ENCODE measurements at places on chromosomes 2 and 18.

DNA sequence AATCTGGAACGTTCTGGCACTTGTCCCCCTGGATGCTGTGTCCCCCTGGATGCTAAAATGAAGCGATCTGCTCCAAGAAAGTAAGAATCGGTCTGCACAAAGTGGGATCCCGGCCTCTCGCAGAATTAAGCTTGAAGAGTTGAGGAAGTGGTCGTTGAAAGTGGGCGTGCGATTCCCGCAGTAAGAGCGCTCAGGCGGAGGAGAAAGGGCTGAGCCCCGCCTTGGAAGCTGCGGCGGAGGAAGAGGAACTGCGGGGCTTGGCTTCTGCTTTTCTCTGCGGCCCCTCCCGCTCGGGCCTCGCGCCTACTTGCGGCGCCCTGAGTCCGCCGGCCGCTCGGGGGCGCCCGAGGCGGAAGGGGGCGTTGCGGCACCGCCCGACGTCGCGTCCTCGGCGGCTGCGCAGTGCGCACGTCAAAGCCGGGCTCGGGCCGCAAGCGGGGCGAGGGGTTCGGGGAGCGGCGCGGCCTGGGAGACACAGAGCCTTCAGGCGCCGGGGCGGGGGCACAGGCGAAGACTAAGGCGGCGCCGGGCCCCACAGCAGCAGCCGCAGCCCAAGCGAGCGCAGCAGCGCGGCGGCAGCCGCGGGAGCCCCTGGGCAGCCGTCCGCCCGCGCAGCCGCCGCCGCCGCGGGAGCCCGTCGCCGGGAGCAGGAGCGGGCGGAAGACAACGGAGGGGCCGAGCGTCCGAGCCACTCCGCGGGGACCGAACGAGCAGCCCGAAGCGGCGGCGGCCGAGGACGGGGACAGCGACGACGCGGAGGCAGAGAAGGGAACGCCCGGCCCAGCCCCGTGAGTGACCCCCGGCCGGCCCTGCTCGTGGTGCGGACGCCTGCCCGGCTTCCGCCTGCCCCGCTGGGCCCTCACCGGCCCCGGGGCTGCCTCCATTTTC is at the start of gene CAB39:
Gene CAB39, plus strand, starts transcription at position 400 of the 888 bp plus-strand sequence. CDS start 47,160 bp downstream, outside the sequence.
- peak; percentile 88 for DNase-seq

DNA sequence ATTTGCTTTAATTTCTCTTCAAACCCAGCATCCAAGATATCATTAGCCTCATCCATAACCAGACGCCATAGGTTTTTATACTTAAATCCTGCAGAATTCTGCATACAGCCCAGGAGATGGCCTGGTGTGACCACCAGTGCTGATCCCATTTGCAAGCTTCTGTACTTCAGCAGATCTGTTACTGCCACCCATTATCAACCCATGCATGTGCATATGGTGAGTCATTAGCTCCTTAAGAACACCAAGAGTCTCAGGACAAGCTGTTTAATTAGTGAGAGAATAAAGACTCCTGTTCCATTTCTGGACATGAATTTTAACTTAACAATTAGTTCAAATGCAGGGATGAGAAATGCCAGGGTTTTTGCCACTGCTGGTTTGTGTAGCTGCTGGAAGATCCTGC is 110.7 kb upstream of the TANK start:
- no peak for DNase-seq

DNA sequence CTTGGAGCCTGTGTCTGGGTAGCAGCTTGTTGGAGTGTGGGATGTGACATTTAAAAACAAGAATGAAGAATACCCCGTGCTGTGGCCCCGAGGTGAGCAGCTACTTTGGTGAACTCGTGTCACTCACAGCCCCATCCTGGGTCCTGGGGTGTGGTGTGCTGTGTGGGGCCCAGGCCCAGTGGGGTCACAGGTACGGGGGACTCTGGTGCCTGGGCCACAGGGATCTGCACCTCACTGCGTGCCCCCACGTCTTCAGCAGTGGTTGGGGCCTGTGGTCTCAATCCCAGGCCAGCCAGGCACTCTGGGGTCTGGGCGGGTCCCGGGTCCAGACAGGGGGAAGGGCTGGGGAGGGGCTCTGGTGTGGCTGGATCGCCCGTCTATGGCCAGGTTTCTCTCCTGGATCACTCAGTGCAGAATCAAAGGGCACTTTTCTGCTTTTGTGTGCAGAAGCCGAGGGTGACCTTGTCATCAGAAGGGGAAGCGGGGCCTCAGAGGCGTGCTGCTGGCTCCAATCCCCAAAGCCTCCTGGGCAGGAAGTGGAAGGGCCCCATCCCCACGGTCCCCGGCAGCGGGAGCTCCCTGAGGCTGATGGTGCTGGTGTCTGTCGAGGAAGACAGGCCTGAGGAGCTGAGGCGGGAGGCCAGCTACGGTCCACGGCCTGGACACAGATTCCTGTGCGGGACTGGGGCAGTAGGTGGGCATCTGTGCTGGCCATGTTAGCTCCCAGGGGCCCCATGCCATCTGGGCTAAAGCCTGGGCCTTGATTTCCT is 1.4 kb downstream of the GPR35 start:
- DNase-seq, result peak; percentile 57

DNA sequence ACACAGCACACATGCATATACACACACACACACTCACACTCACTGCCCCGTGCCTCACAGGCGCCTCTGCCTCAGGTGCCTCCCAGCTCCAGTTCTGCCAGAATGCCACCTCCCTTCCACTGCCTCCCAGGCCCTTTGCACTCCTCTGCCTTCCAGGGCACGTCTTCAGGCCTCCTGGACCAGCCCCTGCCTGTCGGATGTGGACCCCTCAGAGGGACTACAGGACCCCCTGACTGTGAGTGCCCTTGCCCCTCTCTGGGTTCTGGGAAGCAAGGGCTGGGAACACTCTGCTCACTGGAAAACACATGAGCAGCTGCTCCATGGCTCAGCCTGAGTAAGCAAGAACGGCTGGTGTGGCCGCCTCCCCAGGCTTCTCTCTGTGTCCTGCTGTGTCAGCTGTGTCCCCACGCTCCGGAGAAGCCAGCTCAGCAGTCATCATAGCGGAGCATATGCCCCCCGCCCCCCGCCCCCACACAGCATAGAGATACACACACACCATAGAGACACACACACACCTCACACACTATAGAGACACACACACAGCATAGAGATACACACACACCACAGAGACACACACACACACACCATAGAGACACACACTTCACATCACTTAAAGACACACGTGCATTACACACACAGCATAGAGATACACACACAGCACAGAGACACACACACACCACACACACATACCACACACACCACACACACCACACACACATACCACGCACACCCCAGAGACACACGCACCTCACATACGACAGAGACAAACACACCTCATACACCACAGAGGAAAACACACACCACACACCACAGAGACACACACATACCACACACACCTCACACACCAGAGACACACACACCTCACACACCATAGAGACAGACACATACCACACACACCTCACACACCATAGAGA is 271.3 kb downstream of the CYRIA start:
- no peak for DNase-seq

- no peak for DNase-seq
Measured at GRCh38 chr2:58520903-58521302, 279.8 kb upstream of the FANCL start.

- no peak for DNase-seq
Measured at GRCh38 chr18:46298511-46298910, 194.3 kb downstream of the HAUS1 start.

- no peak for DNase-seq
Measured at GRCh38 chr2:242011167-242011513, 141.6 kb downstream of the RTP5 start.

DNA sequence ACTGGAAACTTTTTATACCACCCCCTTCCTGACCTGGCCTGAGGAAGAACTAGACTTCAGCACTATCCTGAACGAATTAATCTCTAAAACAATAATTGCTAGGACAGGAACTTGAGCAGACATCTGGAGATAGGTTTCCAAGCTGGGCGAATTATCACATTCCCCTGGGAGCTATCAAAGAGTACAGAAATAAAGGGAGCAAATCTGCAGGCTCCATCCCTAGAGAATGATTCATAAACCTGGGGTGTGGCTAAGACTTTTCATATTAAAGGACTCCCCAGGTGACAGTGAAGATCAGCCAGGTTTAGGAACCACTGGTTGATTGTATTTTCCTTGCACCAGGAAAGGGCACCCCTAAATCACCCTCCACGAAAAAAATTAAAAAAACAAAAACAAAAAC is 105.6 kb upstream of the NOL4 start:
- no peak for DNase-seq

DNA sequence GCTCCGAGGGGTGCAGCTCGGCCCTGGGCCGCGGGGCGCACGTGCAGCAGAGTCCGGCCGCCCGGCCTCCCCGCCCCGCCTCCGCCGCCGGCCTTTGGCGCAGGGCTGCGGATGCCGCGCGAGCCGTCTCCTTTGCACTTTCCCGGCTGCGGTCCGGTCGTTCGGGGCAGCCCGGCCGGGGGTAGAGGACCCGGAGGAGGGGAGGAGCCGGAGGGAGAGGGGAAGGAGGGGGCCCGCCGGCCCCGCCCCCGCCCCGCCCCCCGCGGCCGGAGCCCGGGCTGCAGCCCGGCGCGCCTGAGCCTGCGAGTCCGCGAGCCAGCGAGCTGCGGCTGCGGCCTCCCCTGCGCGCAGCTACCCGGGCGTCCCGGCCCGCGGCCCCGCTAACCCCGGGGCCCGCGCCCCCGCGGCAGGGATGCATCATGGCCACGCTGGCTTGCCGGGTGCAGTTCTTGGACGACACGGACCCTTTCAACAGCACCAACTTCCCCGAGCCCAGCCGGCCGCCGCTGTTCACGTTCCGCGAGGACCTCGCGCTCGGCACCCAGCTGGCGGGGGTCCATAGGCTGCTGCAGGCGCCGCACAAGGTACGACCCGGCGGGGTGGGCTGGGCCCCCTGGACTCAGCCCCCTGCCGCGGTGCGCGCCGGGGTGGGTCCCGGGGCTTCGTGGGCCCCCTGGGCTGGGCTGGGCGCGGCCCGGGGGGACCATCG is at the start of gene FHOD3:
Gene FHOD3, plus strand, starts transcription at position 297 of the 709 bp plus-strand sequence. Its CDS starts 123 bp downstream, at position 420.
- DNase-seq, result no peak

DNA sequence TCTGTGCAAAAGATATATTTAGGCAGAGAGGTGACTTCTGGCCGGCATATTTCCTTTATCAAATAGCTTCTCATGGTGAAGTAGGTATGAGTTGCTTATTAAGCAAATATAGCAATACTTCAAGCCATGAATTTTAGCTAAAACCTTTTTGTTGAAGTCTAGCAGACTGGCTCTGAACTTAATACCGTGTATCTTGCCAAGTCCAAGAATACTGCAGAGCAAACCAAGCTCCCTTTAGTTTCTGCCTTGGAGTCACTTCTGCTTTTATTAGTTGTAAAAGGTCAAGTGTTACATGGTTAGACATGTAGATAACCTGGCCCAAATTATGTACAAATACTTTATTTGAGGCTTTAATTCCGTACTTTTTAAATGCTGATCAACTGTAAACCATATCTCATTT is 627.6 kb upstream of the PKDCC start:
- DNase-seq, result no peak

DNA sequence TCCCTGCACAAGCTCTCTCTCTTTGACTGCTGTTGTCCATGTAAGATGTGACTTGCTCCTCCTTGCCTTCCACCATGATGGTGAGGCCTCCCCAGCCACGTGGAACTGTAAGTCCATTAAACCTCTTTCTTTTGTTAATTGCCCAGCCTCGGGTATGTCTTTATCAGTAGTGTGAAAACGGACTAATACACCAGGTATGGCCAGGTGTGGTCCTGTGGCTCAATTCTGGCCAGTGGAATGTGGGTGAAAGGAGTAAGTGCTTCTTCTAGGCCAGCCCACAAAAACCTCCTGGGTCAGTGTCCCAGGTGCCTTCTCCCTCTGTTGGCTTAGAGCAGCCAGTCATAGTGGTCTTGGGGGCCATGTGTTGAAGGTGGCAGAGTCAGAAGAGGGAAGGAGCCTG is 57.0 kb downstream of the PRKCE start:
- DNase-seq, result no peak
